Hippocampal formation (tissue), 2 donors: ENCODE measurements at places on chromosomes 1 and 21.

- no peak for DNase-seq
Observed at GRCh38 chr1:58585581-58586151, 8.6 kb upstream of the TACSTD2 start.

GRCh38 chr1:33502726-33503125 lies 30.3 kb downstream of the ZSCAN20 start:
- no peak for DNase-seq

DNA sequence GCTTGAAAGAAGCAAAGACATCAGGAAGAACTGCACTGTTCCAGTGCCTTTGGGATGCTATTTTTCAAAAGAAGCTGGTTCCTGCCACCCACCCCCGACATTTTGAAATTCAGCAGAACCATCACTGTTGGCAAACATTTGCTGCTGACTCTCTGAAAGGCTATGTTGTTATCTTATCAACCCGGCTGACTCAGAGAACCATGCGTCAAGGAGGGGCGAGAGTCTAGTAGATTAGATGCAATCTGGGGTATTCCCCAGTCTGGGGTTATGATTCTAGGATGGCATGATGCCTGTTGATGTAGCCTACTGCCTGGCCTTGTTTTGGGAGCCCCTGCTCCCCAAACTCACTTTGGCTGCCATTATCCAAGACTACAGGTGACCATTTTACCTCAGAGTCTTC lies 267.8 kb upstream of the RUNX1 start:
- no peak for DNase-seq

DNA sequence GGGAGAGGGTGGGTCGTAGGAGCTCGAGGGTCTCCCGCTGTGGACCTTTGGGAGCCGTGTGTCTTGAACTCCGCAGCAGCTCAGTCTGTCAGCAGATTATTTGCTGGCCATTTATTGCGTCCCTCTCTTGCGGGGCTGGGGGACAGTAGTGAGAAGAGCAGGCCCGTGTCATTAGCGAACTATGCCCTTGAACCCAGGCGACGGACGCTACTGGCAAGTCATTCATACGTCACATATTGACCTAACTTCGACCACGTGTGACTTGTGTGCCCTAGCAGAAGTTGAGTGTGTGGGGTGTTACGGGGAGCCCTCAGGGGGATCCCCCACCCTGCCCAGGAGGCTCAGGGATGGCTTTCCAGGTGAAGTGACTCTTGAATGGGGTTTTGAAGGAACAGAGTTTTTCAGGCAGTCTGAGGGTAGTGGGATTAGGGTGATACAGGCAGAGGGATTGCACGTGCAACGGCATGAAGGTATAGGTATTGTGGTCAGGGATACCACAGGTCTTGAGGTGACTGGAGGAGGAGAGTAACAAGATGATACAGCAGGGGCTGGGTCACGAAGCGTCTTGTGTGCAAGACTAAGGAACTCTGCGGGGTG lies 13.0 kb downstream of the RCC1 start:
- DNase-seq: no peak

- DNase-seq: no peak
Observed at GRCh38 chr1:158068918-158069317, 75.5 kb downstream of the KIRREL1 start.

GRCh38 chr1:59146651-59147358 lies 150.1 kb upstream of the FGGY start:
- no peak for DNase-seq

DNA sequence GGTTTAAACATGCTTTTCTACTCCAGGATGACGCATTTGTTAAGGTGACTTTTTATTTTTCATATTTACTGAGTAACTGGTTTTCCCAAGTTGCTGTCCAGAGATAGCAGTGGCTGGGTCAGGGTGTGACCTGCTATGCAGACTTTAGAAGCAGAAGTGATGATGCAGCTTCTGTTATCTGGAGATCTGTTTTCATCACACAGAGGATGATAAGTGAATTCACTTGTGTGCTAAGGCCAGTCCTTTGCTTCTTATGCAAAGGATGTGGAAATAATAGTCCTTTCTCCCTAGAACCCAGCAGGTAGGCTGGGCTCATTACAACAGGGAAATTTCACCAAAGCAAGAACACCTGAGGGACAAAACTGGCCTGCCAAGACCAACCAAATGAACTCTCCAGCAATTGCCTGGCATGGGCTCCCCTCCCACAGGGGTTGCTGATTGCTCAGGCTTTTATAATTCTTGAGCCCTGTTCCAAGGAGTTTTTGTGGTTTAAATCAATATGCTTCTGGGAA lies 97.8 kb upstream of the LPGAT1 start:
- no peak for DNase-seq

DNA sequence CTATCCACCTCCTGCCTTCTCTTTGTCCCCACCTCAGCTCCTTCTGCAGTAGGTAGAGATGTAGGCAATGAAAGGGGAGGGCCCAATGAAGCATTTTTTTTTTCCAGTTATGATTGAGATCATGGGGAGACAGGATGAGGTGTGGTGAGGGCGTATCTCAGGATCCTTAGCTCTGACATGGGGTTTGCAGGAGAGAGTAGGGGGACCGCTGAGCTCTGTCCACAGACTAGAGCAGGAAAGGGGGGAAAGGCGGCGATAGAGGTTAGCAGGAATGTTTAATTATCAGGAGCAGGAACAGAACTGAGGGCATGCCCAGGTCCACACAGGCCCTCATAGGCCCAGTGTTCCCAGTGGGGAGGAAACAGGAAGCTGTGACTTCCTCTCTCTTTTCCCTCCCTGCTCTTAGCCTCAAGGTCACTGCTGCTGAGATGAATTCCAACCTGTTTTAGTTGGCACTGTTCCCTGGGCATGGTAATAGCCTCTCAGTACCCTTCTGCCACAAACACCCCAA lies 901 bp upstream of the RXFP4 start:
- DNase-seq: no peak

GRCh38 chr1:33822396-33822795 lies 41.5 kb upstream of the HMGB4 start:
- no peak for DNase-seq

DNA sequence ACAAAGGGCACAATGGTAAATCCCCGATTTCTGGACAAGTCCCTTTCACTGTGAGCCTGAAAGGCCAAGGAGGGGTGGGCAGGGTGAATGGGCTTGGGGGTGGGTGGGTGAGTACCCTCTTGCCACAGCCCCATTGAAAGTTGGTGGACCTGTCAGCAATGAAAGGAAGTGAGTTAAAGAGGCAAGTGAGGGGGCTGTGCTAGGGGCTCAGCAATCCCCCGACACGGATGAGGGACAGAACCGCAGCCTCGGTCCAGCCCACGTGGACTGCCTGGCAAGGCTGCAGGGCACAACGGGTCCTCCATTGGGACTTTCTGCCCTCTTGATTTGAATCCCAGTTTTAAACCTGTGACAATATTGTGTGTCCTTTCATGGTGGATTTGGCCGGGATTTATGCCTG lies 255.3 kb downstream of the FOXD2 start:
- DNase-seq: no peak

GRCh38 chr1:203172184-203173010 lies 3.2 kb downstream of the MYBPH start:
- DNase-seq: peak; percentile 64

- DNase-seq: no peak
Observed at GRCh38 chr1:43619996-43620920, 29.7 kb upstream of the KDM4A start.

DNA sequence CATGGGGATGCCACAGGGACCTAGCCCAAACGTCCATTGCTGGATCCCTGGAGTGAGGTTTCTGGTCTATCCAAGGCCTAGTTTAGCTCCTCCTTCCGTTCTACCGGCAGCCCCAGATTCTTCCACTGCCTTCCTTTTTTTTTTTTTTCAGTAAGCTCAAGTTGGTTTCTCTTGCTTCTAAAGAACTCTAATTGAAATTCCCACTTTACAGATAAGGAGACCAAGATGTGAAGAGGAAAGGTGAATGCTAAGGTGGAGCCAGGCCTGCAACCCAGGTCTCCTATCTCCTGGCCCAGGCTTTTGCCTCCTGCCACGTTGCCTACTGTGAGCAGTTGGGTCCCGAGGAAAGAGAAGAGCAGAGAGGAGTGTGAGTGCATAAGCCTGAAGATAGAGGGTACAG lies 31.5 kb upstream of the CLIC4 start:
- DNase-seq: no peak

DNA sequence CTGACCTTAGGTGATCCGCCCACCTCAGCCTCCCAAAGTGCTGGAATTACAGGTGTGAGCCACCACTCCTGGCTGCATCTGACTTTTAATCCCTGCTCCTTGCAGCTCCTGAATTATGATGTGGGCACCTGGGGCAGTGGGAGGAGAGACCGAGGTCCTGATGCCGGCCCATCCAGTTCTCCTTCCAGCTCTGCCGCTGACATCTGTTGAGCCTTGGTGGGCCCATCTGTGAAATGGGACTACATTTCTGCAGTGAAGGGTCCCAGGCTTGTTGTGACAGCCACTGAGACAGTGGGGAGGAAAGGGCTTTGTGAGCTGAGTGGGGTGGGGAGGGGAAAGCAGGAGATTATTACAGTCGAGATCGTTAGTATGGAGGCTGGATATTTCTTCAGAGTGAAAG lies 11.8 kb downstream of the PLA2G2F start:
- no peak for DNase-seq

GRCh38 chr21:32834211-32834915 lies 62.8 kb upstream of the PAXBP1 start:
- no peak for DNase-seq

DNA sequence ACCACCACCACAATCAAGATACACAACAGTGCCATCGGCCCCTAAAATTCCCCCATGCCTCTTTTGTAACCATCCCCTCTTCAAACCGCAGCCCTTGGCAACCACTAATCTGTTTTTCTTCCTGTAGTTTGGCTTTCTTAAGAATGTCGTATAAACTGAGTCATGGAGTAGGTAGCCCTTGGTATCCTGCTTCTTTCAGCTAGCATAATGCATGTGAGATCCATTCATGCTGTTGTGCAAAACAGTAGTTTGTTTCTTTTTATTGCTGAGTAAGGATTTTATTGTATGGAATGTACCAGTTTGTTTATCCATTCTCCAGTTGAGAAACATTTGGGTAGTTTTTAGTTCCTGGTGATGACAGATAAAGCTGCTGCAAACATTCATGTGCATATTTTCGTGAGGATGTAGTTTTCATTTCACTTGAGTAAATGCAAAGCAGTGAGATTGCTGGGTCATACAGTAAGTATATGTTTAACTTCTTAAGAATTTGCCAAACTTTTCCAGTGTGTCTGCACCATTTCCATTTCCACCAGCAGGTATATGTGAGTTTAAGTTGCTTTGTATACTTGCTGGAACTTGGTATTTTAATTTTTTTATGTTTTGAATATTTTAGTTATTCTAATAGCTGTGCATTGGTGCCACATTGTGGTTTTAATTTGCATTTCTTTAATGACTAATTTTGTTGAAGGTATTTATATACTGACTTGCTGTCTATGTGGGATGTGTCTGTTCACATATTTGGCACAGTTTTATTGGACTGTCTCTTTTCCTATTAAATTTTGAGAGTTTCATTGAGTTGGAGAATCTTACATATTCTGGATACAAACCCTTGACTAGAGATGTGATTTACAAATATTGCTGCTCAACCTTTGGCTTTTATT lies 148.4 kb upstream of the MAP1LC3C start:
- DNase-seq: no peak

DNA sequence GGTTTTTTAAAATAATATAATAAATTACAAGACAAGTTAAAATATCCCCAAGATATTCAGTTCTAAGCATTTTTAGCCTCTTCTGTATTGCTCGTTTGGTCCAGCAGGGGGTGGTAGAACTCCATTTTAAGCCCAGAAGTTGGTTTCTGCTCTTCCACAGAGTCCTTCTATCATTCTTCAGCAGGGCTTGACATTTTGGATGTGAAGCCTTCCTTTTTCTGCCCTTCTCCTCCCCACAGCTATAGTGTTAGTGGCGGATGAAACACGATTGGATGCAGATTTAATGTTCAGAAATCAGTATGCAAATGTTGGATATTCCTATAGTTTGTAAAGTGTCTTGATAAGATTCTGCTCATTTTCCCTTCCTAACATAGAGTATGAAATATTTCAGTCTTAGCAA lies 1.4 kb downstream of the NCAM2 start:
- peak; percentile 40 for DNase-seq

- no peak for DNase-seq
Observed at GRCh38 chr1:245156736-245157505, 2.1 kb downstream of the KIF26B start.

DNA sequence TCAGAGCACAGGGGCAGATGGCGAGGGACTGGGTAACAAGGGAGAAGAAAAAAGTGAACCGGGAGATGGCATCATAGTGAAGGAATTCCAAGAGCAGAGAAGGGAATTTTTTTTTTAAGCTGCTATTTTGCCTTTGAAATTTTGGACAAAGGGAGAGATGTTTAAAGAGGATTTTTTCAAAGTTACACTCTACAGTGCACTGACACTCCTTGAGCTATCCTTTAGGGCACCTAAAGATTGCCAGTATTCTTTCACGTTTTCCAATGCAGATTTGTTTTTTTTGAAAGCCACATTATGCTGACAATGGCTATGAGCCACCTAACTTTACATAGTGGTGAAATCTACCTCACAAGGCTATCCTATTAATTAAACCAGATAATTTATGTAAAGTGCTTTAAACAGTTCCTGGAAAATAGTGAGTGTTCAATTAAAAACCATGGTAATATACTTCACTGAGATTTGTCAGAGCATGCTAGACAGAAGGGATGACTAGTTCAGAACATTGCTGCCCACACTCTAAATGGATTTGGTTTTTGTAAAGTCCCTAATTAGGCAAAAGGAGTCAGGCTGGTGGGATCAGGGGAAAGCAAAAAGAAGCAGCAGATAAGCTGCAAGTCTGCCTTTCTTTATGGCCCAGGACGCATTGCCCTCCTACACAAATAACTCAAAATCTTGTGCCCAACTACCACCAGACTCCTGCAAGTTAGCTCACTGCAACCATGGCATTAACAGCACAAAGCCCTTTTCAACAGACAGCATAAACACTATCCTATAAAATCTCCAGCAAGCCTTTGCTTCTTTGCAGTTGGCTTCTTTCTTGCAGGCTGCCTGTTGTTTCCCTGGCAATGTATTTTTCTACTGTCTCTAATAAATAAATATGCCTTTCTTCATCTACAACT lies 53.9 kb downstream of the PRDX6 start:
- DNase-seq: no peak

GRCh38 chr1:100036718-100037655 lies 67.2 kb downstream of the SLC35A3 start:
- DNase-seq: no peak

DNA sequence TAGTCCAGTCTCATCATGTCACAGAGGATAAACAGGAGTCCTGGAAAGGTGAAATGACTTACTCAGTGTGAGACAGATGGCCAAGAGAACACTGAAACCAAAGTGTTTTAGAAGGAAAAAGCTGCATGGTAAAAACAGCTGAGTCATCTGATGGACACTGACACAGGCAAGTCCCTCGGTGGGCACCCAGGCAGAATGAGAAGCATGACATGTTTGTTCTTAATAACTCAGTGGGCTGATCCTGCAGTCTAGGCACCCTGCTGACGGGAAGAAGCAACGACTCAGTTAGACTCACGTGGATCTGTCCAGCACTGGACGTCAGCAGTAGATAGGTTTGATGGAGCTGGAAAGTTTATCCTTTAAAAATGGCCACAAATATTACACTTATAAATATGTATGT lies 116.9 kb downstream of the RGS7 start:
- no peak for DNase-seq

GRCh38 chr1:156372265-156372586 lies 3.2 kb downstream of the RHBG start:
- no peak for DNase-seq

GRCh38 chr21:31772674-31773555 lies 41.0 kb upstream of the SCAF4 start:
- DNase-seq: no peak

GRCh38 chr1:161705537-161705936 lies 1.5 kb upstream of the FCRLA start:
- DNase-seq: no peak

- no peak for DNase-seq
Observed at GRCh38 chr1:37477946-37478345, 3.6 kb downstream of the ZC3H12A start.
